AG04450 (cell line): ENCODE measurements at places on chromosomes 5 and 9.
A peak's percentile ranks its signal among the peaks of the same experiment; 100 is the strongest.

GRCh38 chr9:136300866-136301265, 3.0 kb downstream of the CCDC187 start:
- no peak for DNase-seq

DNA sequence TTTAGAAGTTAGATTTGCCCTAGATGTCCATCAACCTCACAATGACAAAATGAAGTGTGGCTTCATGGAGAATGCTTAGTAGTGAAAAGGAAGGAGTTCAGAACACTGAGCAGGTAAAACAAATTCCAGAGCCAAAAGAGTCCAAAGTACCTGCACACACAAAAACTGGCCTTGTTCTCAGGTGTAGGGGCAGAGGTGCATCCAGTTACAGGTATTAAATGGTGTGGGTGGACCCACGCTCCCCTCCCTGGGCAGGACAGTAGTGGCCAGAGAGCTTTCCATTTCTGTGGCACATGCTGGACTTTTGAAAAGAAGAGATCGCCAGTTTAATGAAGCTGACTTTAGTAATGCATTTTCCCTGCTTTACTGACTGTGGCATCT, 47.2 kb downstream of the SECISBP2 start:
- no peak for DNase-seq

- no peak for DNase-seq
Measured at GRCh38 chr5:54571462-54571861, 53.9 kb downstream of the SNX18 start.

DNA sequence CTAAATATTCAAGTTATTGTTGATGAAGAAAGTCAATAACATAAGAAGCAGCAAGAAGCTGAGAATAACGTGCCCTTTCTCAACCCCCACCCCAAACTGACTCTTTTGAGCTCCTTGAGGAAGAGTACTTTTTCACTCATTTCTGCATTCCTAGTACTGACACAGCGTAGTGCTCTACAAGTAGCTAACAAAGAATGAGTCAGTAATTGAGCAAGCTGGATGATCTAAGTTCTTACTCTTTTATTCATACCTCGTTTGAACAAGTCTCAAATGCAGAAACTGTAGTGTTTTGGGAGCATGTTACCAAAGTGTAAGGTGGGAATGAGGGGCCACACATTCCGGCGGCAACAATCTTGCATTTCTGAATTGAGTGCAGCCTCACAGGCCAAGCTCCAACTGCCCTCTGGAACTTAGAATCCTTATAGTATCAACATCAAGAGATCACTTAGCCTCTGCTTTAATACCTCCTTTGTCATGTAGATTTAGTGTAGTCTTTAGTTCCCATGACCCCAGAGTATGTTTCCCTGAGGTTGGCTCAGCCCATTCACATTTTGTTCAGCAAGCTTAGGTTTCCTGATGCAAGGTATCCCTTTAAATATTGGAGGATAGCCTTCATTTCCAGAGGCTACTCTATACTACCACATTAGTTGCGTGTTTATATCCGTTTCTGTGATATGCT, 152.0 kb downstream of the PRR16 start:
- peak; percentile 63 for DNase-seq

DNA sequence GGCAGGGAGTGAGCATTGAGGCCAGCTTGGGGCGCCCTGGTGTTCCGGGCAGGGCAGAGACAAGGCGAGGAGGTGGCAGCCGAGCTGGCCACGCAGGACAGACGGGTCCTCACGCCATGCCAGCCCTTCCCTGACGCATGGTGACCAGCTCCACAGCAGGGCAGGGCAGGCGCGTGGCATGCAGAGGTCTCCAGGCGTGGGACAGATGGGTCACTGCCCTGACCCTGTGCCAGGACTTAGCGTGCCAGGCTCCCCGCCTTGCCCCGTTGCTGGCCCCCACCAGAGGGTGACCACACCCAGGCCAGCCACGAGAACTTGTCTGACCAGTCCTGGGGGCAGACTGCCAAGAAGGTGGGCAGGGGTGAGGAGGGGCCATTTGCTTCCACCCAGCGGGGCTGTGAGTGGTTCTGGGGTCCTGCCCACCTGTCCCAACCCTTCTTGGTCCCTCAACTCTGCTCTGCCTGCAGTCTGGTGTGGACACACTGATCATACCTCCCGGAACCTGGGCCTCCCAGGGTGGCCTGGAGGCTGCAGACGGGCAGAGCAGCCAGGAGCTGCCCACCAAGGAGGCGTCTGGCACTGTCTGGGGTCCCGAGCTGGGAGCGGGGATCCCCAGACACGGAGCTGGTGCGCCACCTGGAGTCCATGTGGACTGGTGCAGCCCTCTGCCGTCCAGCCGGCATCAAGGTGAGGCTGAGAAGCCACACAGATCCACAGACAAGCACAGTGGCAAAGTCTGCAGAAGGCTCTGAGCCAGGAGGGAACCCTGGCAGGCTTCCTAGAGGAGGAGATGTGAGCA, at the start of gene RNF224:
Gene RNF224, plus strand, starts transcription at position 449 of the 799 bp plus-strand sequence. CDS start 834 bp downstream, outside the sequence.
- peak; percentile 38 for DNase-seq

- no peak for DNase-seq
Measured at GRCh38 chr5:137693307-137693950, 42.5 kb downstream of the KLHL3 start.

- no peak for DNase-seq
Measured at GRCh38 chr5:62886603-62887315, 308.1 kb downstream of the LRRC70 start.

GRCh38 chr9:98074115-98074990, 17.8 kb downstream of the NANS start:
- DNase-seq: no peak

DNA sequence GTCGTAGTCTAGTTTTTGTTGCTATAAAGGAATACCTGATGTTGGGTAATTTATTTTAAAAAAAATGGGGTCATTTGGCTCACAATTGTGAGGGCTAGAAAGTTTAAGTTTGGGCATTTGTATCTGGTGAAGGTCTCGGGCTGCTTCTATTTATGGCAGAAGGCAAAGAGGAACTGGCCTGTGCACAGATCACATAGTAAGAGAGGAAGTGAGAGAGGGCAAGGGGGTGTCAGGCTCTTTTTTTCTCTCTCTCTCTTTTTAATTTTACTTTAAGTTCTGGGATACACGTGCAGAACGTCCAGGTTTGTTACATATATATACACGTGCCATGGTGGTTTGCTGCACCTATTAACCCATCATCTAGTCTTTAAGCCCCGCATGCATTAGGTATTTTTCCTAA, 453.3 kb downstream of the DIRAS2 start:
- no peak for DNase-seq

DNA sequence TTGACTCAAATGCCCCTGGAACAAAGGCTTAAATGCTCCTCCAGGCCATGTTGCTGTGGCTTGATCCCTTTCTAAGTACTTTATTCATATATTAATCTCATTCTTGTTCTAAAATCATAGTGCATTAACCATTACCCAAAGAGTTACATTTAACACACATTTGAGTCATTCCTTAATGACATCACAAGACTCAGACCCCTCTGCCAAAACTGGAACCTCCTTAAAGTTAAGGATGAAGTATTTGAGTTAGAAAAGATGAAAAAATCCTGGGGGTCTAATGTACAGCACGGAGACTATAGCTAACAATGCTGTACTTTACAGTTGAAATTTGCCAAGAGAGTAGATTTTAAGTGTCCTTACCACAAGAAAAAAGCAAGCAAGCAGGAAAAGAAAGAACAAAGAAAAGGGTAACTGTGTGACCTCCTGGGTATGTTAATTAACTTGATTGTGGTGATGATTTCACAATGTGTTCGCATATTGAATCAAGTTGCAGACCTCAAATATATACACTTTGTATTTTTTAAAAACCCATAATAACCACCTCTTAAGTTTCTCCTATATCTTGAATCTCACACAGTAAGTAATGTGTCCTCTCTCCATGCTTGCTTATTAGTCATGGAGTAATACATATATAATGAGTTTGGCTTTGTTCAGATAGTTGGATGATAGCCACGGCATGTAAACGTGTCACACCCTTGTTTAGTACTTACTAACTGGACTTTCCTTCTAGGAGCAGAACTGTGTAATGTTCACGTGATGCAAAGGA, 376.9 kb downstream of the SEMA5A start:
- no peak for DNase-seq

- DNase-seq: no peak
Measured at GRCh38 chr5:122545986-122546385, 228.9 kb upstream of the SNX2 start.

DNA sequence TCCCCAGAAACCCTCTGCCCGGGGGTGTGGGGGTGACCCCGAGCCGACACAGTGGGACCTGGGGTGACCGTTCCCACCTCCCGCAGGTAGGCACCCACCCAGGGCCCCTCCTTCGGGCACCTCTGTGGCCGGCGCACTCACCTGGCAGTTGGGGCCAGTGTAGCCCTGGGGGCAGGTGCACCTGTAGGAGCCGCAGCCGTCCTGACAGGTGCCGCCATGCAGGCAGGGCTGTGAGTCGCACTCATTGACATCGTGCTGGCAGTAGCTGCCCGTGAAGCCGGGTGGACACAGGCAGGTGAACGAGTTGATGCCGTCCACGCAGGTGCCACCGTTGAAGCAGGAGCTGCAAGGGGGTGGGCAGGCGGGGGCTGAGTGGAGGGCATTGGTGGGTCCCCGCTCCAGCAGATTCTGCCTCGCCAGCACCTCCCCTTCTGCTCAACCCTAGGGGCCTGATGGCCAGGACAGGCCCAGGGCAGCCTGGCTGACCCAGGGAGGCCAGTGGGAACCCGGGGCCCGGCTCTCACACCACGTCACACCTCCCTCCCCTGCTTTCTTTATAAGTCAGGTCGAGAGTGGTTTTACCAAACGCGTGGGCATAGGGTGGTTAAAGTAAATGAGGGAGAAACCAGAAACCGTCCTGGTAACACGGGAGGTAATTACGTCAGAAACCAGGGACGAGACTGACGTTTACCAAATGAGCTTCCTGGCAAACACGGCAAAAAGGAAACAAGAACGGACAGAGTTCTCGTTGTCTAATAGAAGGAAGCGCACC, 26.1 kb upstream of the SEC16A start:
- DNase-seq: no peak

GRCh38 chr9:38160613-38161215, 91.7 kb upstream of the SHB start:
- DNase-seq: no peak
